ENCODE measurements at places on chromosomes 5 and 9.

- no peak for DNase-seq
Observed at GRCh38 chr9:90909747-90910283, 108.2 kb downstream of the SYK start.

DNA sequence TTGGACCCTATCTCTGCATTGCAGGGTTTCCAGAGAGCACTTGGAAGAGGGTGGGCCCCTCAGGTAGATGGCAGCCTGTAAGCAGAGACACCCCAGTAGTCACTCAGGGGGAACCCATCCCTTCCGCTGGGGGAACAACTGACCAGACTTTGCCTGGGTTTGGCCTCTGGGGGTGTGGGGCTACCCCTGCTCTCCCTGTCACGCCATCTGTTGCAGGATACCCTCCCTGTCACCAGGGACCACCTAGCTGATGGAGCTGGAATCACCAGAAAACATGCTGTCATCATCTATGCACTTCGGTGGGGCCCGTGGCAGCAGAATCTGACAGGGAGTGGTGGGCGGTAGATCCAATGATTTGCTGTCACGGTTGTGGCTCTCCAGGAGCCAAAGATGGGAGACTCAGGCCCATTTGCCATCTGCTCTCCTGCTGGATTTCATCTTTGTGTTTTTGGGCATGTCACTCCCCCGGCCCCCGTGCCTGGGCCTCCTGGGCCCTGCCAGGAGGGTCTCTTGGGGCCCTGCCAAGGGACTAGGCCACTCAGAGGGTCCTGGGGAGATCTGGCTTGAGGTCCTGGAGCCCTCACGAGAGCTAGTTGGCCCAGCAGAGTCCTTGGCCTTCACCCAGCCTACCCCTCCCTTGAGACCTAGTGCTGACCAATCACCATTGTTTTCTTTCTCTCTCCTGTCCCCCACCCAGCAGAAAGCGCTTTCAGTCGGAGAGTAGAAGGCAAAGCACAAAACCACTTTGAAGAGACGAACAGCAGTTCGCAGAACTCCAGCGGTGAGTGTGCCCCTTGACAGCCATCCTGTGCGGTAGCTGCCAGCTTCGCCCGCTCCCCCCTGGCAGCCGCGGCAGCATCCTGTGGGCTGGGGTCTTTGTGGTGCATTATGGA is 45.9 kb downstream of the AMBP start:
- no peak for DNase-seq

DNA sequence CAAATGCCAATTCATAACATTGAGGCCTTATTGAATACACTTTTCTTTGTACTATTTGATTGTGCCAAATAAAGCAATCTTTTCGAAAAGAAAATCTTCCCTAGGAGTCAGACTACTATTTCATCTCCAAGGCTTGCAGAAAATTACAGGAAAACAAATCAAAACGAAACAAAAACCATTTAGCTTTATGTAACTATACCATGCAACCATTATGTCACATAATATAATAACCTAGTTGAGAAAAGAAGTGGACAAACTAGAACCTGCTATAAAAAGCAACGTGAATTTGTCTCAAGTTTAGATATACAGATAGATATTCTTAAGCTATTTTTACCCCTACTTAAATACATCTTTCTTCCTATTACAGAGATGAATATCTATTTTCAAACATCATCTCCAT is 18.0 kb downstream of the HTR4 start:
- no peak for DNase-seq

GRCh38 chr9:135188681-135189151 is 101.2 kb downstream of the OLFM1 start:
- no peak for DNase-seq

GRCh38 chr5:157994906-157995519 is 136.1 kb upstream of the CLINT1 start:
- peak; percentile 33 for DNase-seq

- no peak for DNase-seq
Observed at GRCh38 chr5:80754900-80755299, 100.1 kb upstream of the DHFR start.

DNA sequence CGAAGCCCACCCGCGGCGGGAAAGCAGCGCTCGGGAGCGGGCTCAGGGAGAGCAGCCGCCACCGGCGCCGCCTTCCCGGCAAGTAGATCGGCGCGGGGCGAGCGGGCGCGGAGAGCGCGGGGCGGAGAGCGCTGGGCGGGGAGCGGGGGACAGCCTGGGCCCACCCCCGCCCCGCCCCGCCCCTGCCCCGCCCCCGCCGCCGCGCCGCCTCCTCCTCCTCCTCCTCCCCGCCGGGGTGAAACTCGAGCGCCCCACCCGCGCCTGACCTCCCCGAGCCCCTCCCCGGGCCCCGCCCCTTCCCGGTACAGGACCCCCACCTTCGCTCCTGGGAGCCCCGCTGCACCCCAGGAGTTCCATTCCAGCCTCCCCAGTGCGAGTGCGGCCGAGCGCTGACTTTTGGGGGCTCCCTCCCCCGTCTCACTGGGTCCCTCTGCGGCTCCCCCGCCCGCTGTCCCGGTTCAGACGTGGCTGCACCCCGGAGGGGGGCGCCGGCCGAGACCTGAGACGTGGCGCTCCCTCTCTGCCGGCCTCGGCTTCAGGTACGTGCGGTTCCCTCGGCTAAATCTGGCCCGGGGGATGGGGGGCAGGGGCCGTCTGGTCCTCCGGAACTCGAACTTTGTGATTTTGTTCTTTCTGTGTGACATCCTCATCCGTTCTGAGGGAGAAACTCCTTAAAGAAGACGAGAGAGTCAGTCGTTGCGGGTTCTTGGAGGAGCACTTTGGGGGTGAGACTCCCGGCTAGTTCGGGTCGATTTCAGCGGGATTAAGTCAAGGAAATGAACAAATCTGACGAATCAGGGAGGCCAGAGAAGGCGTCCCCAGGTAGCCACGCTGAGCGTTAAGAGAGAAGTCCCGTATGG is at the start of gene SEMA5A:
TSS of gene SEMA5A (minus strand) at position 84 of the 860 bp plus-strand sequence. CDS start 166,129 bp downstream, outside the sequence.
- DNase-seq = peak; percentile 13

GRCh38 chr5:80142996-80143395 is 107.8 kb downstream of the THBS4 start:
- no peak for DNase-seq

GRCh38 chr9:131263701-131264100 is 12.6 kb downstream of the FAM78A start:
- DNase-seq = no peak

GRCh38 chr5:173726846-173727557 is 110.6 kb upstream of the BOD1 start:
- DNase-seq = no peak

DNA sequence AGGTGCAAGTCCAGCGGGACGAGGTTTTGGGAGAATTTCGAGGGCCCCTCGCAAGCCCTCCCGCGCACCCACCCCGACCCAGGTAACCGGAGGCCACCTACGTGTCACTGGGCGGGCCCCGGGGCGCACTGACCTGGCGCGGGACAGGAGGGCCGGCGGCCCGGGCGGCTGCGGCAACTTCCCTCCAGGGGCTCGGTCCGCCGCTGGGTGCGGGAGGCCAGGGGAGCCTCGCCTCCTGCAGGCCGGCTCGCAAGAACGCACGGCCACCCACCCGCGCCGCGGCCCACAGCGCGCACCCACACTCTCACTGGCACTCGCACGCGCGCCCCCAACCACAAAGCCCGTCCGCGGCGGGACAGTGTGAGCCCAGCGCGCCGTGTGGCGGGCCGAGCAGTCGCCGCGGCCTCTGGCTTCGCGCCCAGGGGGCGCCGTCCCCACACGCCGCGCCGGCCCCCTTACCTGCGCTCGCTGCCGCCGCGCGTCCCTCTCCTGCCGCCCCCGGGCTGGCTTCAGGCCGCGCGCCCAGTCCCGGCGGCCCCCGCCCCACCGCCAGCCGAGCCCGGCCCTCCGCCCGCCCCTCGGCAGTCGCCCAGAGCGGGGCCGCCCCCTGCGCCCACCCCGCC is 451 bp downstream of the LPAR1 start:
- DNase-seq = no peak

- DNase-seq = no peak
Observed at GRCh38 chr5:176724472-176724871, 77.2 kb downstream of the TSPAN17 start.

- DNase-seq = no peak
Observed at GRCh38 chr9:110545705-110546104, 33.8 kb downstream of the SVEP1 start.

- no peak for DNase-seq
Observed at GRCh38 chr5:10393491-10393890, 40.0 kb downstream of the MARCHF6 start.

DNA sequence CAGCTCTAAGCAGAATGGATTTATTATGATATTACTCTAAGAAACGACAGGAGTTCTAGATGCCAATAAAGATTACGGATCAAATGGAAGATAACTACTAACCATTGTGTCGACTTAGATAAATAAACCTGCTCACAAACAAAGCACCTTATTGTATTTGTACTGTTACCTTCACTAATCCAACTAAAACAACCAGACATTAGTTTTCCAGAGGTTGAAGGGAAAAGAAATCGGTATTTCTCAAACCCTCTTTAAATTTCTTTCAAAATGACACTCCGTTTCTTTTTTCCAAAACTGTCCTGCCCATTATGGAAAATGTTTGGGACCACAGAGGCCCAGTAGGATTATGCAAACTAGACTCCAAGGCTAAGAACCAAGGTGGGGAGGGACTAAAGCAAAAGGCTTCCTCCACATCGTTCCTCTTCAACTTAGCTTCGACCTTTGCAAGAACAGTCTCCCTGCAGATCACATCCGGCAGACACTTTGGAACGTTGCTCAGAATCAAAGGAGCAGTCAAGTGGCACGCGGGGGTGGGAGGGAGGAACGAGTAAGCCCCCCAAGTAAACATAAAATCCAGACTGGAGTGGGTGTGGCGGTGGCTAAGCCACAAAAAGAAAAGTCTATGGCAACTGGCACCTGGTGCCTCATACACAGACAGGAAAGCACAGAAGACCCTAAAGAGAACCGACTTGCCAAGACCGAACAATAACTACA is 2.7 kb downstream of the MLLT3 start:
- DNase-seq = no peak

DNA sequence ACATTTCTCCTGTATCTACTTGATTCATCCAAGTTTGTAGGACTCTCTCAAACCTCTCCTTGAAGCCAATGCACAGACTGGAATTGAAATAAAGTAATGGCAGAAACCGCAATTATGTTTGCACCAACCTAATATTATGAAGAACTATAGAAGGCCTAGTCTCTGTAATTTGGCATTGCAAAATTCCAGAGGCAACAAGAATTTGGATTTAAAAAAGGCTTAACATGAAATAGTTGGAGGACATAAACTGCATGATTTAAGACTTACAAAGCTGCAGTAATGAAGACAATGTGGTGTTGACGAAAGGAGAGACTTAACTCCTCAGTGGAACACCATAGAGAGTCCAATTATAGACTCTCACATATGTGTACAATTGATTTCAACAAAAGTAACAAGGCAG is 117.8 kb upstream of the MINAR2 start:
- no peak for DNase-seq

DNA sequence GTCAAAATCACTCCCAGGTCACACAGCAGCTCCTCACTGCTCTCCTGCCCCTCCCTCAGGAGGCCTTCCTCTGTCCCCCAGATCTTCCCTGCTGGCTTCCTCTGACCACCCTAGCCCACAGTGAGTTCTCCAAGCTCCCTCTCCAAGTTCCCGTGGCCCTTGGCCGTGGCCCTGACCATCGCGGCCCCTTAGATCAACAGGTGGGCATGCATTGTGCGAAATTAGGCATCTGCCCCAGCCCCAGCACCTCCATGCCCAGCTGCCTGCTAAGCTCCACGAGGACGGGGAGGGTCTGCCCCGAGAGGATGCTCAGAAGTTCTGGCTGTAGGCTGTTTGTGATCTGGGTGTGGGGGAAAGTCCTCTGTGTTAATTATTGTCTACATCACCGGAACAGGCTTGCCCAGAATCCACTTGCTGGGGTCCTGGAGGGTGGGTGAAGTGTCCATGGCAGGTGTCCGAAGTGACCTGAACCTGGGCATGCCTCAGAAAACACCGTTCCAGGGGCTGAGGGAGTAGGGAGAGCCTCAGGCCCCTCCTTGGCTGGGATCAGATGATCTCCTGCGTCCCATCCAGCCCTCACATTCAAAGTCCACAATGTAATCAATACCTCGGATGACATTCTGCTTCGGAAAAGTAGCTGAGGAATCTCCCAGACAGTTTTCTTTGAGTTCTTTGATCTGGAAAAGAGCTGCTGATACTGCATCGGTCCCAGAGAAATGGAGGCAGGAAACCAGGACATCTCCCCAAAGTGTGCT is 194.8 kb downstream of the PAX5 start:
- no peak for DNase-seq

GRCh38 chr9:103700195-103700962 is 393.7 kb upstream of the SMC2 start:
- no peak for DNase-seq

DNA sequence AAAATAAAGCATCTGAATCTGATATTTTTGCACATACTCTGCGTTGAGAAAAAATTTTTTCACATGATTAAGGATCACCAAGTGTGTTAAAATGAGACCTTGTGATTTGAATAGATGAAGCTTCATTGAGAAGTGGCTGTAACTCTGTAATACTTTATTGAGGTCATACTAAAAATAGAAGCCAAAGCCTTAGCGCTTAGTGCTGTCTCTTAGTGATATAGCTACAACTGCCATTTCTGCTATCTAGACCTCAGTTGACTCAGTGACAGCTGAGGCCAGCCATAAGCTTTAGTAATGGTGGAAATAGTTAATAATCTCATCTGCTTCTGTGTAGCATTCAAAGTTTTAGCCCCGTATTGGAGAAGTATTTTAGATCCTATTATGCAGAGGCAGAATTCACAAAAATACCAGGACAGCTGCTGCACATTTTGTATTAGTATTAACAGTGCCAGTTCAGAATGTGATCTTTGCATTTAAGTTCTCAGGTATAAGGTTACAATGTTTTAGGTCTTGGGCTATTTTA is 107.4 kb upstream of the SGCD start:
- no peak for DNase-seq

- DNase-seq = no peak
Observed at GRCh38 chr5:140607031-140607430, 25.9 kb downstream of the CD14 start.

DNA sequence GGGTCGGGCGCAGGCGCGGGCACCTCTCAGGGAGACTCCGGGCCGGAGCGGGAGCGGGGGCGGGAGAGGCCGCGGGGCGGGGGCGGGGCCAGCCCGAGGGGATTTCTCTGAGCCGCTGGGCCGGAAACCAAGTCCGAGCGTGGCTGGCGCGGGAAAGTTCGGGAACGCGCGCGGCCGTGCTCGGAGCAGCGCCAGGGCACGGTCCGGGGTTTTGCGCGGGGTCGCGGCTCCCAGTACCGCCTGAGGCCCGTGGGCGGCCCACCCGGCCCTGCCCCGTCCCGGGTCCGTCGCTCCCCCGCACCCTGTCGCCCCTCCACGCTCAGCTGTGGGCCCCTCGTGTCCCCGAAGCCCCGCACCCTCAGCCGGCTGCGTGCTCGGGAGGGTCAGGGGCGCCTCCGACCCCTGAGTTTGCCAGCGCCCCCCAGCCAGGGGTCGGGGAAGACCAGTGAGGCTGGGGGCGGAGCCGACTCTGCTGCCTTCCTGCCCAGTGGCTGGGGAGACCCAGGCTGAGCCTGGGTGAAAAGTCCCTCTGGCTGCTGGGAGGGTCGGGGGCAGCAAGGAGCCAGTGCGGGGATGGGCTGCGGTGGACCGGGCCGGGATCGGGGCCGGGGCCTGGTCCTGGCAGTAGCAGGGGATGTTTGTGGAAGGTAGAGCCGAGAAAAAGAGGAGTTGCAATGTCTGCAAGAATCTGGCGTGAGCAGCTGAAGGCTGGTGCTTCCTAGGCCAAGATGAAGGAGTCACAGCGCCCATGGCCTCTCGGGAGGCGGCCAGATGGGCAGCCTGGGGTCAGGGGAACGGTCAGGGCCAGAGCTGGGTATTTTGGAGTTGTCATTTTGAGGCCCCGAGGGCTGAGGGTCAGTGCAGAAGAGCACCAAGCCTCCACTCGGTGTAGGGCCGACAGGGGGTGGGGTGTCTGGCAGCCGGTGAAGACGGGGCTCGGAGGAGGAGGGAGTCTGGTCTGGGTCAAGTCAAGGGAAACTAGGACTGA is 588 bp downstream of the TRAF2 start:
- no peak for DNase-seq

GRCh38 chr9:127197861-127198430 is 66.6 kb upstream of the GARNL3 start:
- no peak for DNase-seq

Measured in CD4-positive, alpha-beta T cell treated with Interleukin-15 for 4 hours (primary cell).